ENCODE measurements at places on chromosomes 5 and 9.

GRCh38 chr9:136507221-136507991, 24.6 kb upstream of the SEC16A start:
- DNase-seq: no peak

DNA sequence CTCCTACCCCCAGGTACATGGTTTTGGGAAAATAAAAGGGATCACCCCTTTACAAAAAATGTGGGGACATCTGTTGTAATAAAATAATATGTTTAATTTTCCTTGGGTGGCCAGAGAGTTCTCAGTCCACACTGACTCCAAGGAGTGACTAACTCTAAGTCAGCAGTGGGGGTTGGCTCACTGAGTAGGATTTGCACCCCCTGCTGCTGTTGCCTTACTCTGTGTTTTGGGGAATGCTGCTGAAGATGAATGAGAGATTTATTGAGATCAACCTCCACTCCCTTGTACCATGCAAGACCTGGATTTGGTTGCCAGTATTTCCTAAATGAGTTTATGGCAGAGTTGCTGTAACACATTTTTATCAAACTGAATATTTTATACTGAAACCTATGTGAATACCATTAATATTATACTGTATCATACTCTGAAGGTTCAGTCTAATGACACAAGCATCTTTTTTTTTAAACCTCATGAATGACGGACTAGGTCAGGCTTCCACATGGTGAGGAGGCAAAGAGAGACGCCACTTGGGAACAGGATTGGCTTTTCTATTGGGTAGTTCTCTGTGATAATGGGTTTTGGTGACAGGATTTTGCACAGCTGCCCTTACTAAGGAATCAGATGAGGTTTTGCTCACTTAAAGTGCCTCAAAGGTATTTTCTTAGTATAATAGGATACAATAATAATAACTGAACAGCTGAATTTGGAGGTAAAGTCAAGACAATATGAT, 121.3 kb upstream of the OSMR start:
- DNase-seq: no peak

DNA sequence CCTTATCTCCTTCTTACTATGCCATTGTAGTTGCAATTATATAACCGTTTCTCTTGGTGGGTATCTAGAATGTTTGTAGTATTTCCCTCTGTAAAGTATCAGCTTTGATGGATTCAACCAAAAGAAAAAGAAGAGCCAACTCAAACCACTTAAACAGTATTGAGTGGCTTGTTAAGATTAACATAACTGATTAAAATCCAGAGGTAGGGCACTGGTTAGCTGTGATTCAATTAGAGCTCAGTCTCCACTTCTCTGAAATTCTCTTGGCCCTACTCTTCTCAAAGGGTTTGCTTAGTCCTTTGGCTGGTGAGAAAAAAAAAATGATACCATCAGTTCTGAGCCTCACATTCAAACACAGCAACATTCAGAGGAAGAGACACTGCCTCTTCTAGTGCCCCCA, 37.0 kb downstream of the TYRP1 start:
- DNase-seq: no peak

- DNase-seq: no peak
Measured at GRCh38 chr5:112974901-112975300, 1.7 kb upstream of the DCP2 start.

GRCh38 chr5:178496642-178497041, 93.6 kb downstream of the COL23A1 start:
- DNase-seq: no peak

All from CD4-positive, alpha-beta T cell treated with Interleukin-1 beta for 1 hour (primary cell).